ENCODE measurements at places on chromosomes 1 and 21. TPM values are rescaled to one million over a fixed set of nuclear protein-coding genes. Genes with fewer than 3 reads are reported as not detected.

The NPL gene
- 0.41 TPM for total RNA-seq

The FCMR gene
- total RNA-seq, result 5.2 TPM

The ACBD3 gene
- total RNA-seq, result 24.5 TPM

The CFHR2 gene
- total RNA-seq, result not detected

The ANKRD34A gene
- total RNA-seq, result 0.21 TPM

The CALML6 gene
- not detected for total RNA-seq

The MX2 gene
- total RNA-seq, result not detected

The PGBD5 gene
- total RNA-seq, result 0.37 TPM

The RNF220 gene
- 55.3 TPM for total RNA-seq

The KANK4 gene
- 0.26 TPM for total RNA-seq

The C1orf167 gene
- not detected for total RNA-seq

The KRTAP10-10 gene
- not detected for total RNA-seq

The CELSR2 gene
- 5.5 TPM for total RNA-seq

The SELENBP1 gene
- 6.5 TPM for total RNA-seq

The BMP8B gene
- 5.4 TPM for total RNA-seq

The KISS1 gene
- total RNA-seq, result 0.85 TPM

The KRTAP19-1 gene
- not detected for total RNA-seq

The UCK2 gene
- 121 TPM for total RNA-seq

The OR14K1 gene
- not detected for total RNA-seq

The TCHH gene
- total RNA-seq, result 0.31 TPM

The C1orf116 gene
- total RNA-seq, result 6.5 TPM

The ZNF593OS gene
- not detected for total RNA-seq

The LCE2C gene
- total RNA-seq, result not detected

All from A549 treated with Mapracorat at 1 μM for 4 hours (cell line).